ENCODE measurements at places on chromosomes 5 and 9.

DNA sequence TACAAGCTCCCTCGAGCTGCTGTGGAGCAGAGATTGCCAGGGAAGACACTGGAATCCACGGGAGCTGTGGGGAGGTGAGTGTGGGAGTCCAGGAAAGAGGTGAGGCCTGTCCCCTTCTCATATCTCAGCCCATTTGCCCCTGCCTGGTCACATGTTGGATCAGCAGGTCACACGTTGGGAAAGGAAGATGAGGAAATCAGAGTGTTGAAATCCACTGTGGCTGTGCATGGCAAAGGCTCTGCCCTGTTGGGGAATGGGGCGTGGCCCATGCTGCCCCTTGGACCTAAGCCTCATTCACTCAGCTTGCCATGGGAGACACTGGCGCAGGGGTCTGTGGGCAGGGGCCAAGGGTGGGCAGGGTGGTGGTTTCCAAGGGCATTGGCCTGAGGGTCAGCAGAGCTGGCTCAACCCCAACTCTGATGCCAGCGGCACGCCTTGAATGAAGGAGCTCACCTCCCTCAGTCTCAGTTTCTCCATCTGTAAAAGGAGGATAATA, 85.4 kb upstream of the CPEB4 start:
- no peak for DNase-seq

DNA sequence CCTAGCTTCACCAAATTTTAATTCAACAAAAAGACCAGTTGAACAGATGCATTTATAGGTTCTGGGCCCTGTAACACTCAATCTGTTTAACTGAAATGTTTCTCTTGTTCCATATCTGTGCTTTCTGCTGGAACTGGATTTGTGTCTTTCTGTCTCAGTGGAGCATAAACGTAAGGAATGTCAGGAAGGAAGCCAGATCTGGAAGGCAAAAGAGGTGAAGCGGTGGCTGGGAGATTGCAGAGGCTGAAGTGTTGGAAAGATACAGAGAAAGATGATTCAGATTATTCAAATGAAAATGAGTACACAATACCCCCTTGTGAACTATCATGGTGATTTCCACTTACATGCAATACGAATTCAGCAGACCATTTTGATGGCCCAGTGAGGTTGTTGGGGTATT, 406.8 kb downstream of the BRINP1 start:
- DNase-seq: no peak

GRCh38 chr5:36311956-36312355, 10.3 kb upstream of the RANBP3L start:
- no peak for DNase-seq

DNA sequence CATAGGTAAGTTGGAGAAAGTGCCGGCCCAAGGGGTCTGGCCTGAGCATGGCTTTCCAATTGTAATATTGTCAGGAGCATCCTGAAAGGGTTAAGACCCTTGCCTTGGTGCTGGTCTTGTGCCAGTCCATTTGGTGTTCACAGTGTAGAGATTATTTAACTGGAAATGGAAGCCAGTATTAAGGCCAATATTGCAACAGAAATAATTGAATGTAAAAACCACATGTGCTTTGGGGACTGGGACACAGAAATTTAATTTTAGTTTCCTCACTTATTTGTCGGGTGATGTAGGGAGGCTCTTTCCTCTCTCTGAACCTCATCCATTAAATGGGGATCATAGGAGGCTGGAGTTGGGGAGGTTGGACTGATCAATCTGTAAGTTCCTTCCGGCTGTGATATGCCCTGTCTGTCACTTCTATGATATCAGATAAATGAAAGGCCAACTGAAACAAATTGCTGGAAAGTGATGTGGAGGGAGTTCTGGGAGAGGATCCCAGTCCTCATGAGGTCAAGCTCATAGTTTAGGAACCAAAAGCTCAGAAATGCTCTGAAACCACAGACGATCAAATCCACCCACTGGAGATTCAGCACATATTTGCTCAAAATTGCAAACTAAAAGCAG, 54.8 kb upstream of the COL15A1 start:
- no peak for DNase-seq

DNA sequence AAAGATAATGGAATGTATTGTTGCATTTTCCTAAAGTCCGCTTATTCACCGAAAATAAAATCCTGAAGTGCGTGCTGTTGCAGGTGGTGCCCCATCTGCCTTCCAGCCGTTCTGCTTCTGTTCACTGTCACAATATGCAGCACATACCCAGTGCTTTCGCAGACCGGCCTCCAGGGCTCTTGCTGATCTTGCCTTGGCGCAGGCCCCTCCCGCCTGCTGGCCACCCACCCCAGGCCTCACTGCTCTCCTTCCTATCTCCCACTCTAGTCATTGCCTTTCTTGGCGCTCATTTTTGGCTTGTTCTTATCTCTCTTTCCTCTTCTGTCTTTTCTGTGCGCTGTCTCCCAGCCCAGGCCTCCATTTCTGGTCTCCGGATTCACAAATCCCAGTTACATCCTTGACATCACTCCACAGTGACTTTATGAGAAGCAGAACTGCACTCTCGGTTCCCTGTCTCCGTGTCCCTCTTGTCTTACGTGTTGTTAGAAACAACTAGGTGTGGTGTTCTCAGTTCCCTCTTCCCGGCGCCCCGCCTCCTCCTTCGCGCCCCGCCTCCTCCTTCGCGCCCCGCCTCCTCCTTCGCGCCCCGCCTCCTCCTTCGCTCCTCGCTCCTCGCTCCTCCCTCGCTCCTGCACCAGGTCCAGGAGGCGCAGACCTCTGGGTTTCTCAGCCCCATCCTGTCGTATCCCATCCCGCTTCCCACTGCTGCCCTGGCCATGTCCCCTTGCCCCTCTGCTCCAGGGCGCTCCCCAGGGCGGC, 201.7 kb upstream of the OTULINL start:
- no peak for DNase-seq

- no peak for DNase-seq
Measured at GRCh38 chr5:171808453-171808852, 22.8 kb downstream of the SMIM23 start.

GRCh38 chr5:58786711-58787303, 203.9 kb downstream of the RAB3C start:
- DNase-seq: no peak

DNA sequence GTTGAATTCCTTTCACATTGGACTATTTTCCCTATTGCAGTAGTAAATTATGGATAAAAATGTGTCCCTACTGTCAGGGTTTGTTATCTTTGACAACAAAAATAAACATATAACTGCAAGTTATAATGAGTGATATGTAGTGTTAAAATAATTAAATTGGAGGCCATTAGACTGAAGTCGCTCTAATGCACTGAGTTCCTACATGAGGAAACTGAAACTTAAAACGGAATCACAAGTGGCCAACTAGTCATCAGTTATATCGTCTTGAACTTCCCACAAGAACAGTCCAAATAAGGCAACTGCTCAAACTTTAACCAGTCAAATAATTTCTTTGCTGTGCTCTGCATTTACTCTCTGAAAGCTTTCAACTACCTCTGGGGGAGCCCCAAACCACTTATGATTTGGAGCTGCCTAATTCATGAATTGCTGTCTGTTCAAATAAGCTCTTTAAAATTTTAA, 2.1 kb upstream of the IFT74 start:
- no peak for DNase-seq

GRCh38 chr5:68191083-68191791, 24.3 kb upstream of the PIK3R1 start:
- DNase-seq: no peak

DNA sequence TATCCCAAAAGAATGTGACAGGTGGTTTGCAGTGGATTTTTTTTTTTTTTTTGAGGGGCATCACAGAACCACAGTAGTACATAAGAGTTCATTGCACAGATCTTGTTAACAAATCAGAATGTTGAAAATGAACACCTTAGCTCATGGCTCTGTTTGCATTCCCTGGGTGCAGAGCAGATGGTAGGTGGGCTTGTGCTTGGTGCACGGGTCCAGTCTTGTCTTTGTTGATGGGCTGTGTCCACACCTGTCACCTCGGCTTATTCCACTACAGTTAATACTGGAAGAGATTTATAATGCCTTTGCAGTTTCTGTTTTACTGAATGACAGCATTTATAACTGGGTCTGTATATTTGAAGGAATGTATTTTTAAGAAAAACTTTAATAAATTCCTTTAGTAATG, 146.6 kb downstream of the KDM4C start:
- no peak for DNase-seq

- DNase-seq: no peak
Measured at GRCh38 chr9:76403352-76403751, 9.1 kb upstream of the RFK start.

DNA sequence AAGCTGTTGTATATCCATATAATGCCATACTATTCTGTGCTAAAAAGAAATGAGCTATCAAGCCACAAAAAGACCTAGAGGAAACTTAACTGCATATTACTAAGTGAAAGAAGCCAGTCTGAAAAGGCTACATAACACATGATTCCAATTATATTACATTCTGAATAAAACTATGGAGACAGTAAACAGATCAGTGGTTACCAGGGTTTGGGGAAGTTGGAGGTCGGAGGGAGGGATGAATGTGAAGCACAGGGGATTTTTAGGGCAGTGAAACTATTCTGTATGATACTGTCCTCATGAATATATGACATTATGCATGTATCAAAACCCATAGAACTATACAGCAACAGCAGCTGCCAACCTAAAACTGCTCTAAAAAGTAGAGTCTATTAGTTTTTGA, 5.6 kb upstream of the RFK start:
- DNase-seq: no peak

- no peak for DNase-seq
Measured at GRCh38 chr5:66850354-66851075, 254.3 kb downstream of the MAST4 start.

GRCh38 chr5:27701931-27702903, 663.8 kb upstream of the CDH9 start:
- DNase-seq: no peak

GRCh38 chr5:165015547-165015946, 1510.1 kb downstream of the MAT2B start:
- DNase-seq: no peak

DNA sequence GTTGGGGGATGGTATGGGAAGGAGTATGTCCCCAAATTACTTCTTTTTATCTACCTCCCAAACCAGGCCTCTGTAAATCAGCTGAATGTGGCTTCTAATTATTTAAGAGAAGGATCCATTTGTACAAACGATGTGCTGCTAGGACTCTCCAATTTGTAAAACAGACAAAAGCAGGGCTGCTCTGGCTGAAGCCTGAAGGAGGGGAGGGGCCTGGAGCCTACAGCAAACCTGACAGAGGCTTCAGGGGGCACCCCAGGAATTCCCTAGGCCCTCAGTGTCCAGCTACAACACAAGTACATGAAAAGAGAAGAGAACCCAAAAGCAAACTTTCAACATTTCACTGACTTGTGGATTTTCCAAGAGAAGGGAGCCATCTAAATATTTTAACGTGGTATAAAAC, 939.4 kb upstream of the DMAC1 start:
- no peak for DNase-seq

DNA sequence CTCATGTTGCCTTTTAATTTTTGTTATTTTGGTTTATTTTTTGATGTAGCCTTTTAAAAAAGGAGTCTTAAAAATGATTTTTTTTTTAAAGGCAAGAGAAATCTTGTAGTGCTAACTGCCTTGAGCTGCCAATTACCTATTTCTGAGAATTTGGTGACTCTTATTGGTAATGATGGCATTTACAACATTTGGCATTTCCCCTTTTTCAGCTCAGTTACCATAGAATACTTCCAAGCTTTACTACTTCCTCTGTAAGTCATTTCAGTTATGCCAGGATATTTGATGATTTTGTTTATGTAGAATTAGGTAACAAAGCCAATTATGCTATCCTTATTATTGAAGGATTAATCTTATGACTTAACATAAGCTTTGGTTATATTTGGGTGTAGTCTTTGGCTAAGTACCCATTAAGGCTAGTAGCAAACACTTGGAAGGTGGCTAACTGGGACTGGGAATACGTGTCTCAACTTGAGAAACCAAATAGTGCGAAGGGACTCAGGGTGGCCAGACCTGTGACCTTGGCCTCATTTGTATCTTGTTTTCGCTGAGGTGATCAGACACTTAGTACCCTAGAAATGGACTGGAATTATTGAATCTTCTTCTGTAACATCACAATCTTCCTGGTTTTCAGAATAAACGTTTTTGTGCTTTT, 27.7 kb downstream of the CDC37L1 start:
- DNase-seq: no peak

DNA sequence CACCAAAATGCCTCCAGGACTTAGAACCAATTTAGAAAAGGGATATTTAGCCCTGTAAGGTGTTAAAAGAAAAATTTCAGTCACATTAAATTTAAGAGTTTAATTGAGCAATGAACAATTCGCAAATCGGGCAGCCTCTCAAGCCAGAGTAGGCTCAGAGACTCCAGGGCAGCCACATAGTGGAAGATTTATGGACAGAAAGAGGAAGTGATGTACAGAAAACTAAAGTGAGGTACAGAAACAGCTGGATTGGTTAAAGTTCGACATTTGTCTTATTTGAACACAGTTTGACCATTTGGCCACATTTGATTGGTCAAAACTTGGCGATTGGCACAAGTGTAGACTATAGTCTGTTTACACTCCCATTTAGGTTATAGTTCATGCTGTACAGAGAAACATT, 525.9 kb upstream of the ZNF608 start:
- DNase-seq: no peak

GRCh38 chr9:115910959-115911358, 242.6 kb upstream of the PAPPA start:
- DNase-seq: no peak

Data from stimulated activated CD8-positive, alpha-beta memory T cell treated with anti-CD3 and anti-CD28 coated beads, Interleukin-15, amount 100 ng/mL, for 1 hour (primary cell).